ENCODE measurements at places on chromosomes 5 and 9. TPM values are rescaled to one million over a fixed set of nuclear protein-coding genes. Genes with fewer than 3 reads are reported as not detected.

GRCh38 chr5:163387589-163388343 lies 49.6 kb upstream of the CCNG1 start:
- no peak for DNase-seq

DNA sequence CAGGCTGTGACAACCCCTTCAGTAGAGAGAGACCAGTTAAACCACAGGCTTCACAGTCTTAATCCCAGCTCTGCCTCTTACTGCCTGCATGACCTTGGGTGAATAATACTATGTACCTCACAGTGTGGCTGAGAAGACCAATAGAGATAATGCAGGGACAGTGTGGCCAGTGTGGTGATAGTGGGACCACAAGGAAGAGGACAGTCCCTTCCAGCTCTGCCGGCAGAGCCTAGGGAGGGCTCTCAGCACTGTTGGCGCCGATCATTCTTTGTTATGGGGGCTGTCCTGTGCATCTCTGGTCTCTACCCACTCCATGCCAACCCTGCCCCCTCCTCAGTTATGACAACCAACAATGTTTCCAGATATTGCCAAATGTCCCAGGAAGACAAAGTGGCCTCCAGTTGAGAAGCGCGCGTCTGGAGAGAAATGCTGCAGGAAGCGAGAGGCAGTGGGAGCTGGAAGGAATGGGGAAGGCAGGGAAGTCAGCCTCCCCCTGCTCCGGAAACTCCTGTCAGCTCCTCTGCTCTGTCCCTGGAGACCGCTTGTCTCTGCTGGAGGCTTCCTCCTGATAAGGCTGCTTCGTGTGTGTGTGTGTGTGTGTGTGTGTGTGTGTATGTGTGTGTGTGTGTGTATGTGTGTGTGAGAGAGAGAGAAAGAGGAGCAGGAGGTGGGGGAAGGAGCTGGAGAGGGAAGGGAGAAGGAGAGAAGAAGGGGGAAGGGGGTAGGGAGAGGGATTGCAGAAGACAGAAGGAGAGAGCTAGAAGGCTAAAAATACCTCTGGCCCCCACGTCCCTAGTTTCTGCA lies 31.8 kb upstream of the FABP6 start:
- DNase-seq = peak; percentile 54

GRCh38 chr5:67361932-67362729 lies 165.5 kb upstream of the CD180 start:
- DNase-seq = no peak

- peak; percentile 49 for DNase-seq
Measured at GRCh38 chr9:122991370-122991830, 42.1 kb upstream of the GPR21 start.

DNA sequence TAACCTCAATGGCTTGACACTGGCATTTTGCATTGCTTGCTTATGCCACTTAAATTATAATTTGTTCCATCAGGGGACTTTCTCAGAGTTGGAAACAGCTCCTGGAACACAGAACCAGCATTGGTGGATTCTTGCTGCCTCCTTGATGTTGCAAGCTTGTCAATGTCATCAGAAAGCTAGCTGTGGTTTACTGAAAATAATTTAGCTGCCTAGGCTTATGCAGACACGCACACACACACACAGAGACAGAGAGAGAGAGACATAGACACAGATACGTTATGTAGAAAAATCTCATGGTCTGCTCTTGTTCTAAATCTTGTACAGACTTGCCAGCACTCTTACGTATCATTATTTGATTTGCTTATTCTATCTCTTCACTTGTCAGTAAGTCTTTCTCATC lies 78.0 kb downstream of the HMHB1 start:
- no peak for DNase-seq

DNA sequence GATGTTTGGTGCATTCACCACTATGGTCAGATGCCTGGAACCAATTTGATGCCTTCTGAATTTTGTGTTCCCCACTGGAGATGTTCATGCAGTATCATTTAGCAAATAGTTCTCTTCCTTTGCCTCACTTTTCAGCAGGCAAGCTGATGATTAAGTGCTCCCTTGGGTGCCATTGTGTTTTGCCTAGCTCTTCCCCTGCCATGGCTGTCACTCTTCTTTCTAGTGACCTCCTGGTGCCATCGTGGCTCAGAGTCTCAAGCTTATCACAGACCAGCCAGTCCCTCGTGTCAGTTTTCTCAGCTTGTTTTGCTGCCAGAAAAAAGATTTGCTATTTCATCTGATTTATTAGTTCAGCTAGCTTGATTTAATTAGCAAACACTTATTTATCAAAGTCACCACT lies 41.3 kb downstream of the IL31RA start:
- no peak for DNase-seq

- no peak for DNase-seq
Measured at GRCh38 chr5:170638051-170638450, 134.2 kb downstream of the KCNIP1 start.

- no peak for DNase-seq
Measured at GRCh38 chr9:15235658-15236057, 71.4 kb downstream of the TTC39B start.

DNA sequence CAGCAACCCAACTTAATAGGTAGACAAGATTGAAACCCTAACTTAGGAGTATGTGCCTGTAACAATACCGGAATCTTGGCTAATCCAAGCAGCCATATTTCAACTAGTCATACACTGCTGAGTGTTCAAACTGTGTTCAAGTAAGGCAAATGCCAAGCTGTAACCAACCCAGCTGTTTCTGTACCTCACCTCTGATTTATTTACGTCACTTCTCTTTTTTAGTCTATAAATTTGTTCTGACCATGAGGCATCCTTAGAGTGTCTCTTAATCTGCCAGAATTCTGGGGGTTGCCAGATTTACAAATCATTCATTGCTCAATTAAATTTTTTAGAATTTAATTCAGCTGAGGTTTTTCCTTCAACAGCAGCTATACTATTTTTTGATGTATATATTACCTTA lies 723.2 kb downstream of the CDH18 start:
- DNase-seq = no peak

GRCh38 chr9:105299190-105299854 lies 54.9 kb downstream of the SLC44A1 start:
- DNase-seq = no peak

DNA sequence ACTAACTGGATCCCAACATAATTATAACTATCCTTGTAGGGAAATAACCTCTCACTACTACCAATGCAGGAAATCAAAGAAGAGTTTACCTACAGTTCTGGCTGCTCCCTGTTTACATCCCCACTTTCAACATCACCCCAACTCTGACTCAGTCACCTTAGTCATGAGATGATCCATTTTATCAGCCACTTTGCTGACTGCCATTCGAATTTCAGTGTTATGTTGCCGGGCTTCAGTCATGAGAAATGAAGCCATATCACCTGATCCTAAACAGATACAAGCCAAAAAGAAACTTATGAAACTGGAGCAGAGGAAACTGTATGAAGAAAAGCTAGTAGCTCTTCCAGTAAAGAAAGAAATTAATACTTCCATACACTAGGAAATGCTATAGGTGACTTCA lies 33.7 kb downstream of the SLC31A2 start:
- DNase-seq = no peak

DNA sequence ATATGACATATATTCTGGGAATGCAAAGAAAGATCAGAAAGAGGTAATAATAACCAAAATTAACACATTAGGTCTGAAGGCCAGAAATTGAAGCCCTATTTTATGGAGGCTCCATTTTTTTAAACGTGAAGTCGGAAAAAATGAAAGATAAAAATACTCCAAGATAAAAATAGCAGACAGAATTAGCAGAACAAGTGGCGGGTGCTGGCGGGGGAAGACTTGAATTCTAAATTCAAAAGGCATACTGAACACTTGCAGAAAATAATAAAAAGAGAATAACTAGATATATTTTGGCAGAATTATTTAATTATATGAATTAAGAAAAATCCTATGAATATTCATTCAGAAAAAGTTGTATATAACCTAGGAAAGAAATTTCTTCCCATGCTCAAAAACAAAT lies 543.7 kb upstream of the ACO1 start:
- no peak for DNase-seq

GRCh38 chr5:135405082-135405481 lies 6.1 kb upstream of the MACROH2A1 start:
- no peak for DNase-seq

GRCh38 chr5:133950821-133951612 lies 17.4 kb downstream of the C5orf15 start:
- no peak for DNase-seq

DNA sequence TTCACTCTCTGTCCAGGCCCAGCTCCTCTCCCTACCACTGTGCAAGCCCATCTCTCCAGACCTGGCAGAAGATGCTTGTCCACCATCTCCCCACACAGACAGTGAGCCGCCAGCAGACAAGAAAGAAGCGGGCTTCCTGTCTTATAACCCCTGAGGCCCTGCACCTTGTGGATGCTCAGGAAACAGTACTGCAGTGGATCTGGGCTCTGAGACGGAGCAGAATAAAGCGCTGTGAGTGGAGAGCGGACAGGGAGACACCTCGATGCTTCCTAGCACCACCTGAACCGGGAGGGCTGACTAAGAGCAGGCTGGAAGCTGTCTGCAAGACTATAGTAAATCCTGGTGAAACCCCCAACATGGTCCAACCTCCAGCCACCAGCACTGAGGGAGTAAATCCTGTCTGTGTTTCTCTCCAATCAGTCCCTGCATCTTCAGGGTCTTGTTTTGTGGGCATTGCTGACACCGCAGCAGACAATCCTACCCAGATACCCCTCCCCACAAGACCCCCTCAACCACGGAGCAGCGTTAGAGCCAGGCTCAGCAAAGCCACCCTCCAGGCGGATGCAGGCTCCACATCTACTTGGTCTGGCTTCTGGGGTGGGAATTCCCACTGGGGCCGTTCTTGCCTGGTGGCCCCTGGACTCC lies 18.7 kb downstream of the ORM2 start:
- no peak for DNase-seq

- no peak for DNase-seq
Measured at GRCh38 chr5:3878267-3878666, 282.6 kb downstream of the IRX1 start.

- no peak for DNase-seq
Measured at GRCh38 chr5:57499262-57500050, 16.8 kb upstream of the ACTBL2 start.

GRCh38 chr5:43601454-43602260 lies 1.3 kb upstream of the NNT start:
- DNase-seq = peak; percentile 51

DNA sequence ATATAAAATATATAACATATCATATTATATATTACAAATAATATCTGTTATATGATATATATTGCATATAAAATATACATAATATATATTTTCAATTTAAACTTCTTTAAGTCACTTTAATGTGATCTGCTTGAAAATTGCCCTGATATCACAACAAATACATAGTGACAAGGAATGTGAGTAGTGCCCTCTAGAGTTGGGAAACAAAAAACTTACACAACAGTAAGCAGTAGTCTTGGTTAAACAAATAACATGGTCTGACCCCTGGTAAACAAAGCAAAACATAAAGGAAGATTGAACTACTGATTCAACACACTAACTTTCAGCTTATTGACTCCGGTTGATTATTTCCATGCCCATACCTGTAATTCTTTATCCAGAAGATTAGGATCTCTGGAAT lies 188.3 kb upstream of the NMUR2 start:
- no peak for DNase-seq

GRCh38 chr9:137240318-137240840 lies 708 bp upstream of the TUBB4B start:
- DNase-seq = peak; percentile 96

- DNase-seq = no peak
Measured at GRCh38 chr5:99061711-99062110, 132.9 kb upstream of the CHD1 start.

DNA sequence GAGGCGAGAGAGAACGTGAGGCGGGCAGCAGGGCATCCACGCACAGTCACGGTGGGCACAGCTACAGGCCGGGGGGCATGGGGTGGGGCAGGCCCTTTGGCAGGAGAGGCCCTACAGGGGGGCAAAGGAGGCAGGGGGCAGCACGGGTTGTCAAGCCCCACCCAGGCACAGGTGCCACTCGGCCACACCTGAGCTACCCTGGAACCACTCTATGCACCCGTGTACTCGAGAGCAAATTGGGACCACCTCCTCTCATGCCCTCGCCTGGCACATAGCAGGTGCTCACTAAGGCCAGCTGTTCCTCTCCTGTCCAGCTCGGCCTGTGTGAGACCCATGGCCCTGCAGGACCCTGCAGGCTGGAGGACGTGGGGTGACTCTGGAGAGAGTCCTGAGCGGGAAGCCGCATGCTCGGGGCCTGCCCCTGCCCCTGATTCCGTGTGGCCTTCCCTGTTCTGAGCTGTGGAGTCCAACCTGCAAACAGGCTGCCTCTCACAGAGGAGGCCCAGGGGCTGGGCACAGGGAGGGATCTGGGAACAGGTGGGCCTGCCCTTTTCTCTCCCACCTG lies 31.4 kb upstream of the SARDH start:
- DNase-seq = no peak

GRCh38 chr9:98641695-98642094 lies 67.0 kb downstream of the GABBR2 start:
- no peak for DNase-seq

- no peak for DNase-seq
Measured at GRCh38 chr5:134957920-134958608, 9.6 kb upstream of the CATSPER3 start.

GRCh38 chr9:126638571-126639132 lies 24.9 kb downstream of the LMX1B start:
- no peak for DNase-seq

- DNase-seq = no peak
Measured at GRCh38 chr9:95023217-95024003, 294.1 kb downstream of the FANCC start.

FCN2 gene
- polyA plus RNA-seq = 2.8 TPM

RNF208 gene
- 22.8 TPM for polyA plus RNA-seq

PCDHB15 gene
- polyA plus RNA-seq = 1.8 TPM

CNTNAP3 gene
- polyA plus RNA-seq = 0.99 TPM

LPAR1 gene
- 2.9 TPM for polyA plus RNA-seq

C9 gene
- polyA plus RNA-seq = 1.5 TPM

PCDHA6 gene
- polyA plus RNA-seq = 0.80 TPM

GFM2 gene
- 28.0 TPM for polyA plus RNA-seq

SLC46A2 gene
- not detected for polyA plus RNA-seq

FOXD1 gene
- 2.5 TPM for polyA plus RNA-seq

NR6A1 gene
- polyA plus RNA-seq = 1.2 TPM
